Hematopoietic multipotent progenitor cell treated with erythropoietin and hydrocortisone succinate and interleukin-3 and kit ligand, for 15 days (in vitro differentiated cells): ENCODE measurements at places on chromosomes 2 and 18.

DNA sequence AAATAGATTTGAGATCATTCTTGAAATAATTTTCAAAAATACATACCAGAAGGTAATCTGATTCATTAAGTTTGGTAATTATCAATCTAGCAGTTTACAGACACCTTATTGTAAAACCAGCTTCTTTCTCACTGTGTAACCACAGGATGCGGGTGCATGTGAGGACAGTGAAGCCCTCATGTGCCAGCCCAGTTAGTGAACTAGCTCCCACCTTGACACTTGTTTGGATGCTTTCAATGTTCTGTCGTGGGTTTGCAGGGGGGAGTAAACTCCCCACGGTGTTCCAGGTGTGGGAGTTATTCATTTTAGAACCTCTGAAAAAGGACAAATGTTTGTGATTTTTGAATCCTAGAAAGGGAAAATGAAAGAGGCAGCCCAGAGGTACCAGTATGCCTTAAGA, 59.0 kb downstream of the WDSUB1 start:
- no peak for DNase-seq

DNA sequence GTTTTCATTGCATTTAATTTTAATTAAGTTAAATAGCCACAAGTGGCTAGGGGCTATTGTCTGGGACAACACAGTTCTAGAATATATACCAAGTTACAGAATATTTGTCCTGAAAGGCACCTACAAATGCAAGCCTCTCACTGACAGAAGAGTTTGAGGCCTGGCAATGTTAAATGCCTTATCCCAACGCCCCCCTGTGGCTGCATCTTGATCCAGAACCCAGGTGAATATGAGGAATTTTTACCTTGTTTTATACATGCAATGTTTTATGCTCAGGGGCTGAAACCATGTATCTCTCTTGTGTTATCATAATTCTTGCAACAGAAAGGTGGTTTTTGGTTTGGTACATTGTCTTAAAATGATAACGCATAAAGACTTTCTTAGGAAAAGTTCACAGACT, 71.8 kb upstream of the SEC11C start:
- DNase-seq = no peak

GRCh38 chr2:27133195-27133875, 1.1 kb downstream of the PREB start:
- DNase-seq = peak; percentile 17

DNA sequence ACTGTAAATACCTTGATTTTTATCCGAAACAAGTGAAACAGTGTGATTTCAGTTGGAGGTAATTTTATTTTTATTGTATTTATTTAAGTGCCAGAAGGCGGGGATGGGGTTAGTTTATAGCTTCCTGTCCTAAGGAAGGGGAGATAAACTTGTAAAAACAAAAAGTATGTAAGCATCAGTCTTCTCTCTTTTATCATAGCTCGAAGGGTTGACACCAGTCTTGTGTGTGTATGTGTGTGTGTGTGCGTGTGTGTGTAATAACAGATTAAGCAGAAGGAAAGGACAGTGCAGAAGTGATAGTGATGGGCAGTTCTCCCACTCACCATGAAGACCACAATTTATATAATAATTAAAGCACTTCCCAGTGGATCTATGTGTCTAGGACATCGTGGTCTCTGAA, 793.3 kb downstream of the PLCL1 start:
- no peak for DNase-seq

GRCh38 chr2:206798000-206798399, 32.6 kb downstream of the FASTKD2 start:
- no peak for DNase-seq

DNA sequence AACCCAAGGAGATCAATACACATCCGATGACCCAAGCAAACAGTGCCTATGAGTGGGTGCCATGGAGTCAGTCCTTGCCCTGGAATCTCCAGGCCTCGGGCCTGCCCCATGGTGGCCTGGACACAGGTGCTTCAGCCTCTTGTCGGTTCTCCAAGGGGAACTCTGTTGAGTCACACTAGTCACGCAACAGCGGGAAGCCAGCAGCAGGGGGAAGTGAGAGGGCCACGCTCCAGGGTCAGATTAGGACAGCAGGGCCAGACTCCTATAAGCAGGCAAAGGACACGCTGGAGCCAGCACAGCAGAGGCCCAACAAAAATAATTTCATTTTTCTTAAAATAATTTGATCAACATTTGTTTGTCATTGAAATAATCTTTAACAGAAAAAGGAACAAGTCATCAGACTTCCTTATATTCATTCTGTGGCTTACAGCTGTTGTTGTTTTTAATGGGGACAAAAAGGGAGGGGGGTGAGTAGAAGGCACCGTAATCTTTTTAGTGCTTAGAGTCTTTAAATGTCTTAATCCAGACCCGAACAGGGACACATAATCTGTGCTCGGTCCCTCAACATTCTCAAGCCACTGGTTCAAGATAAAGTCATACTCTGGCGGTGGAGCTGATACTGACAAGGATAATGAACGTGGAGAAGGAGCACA, 16.4 kb upstream of the ARMC9 start:
- DNase-seq = no peak

GRCh38 chr2:112728378-112729175, 7.8 kb downstream of the NT5DC4 start:
- no peak for DNase-seq

DNA sequence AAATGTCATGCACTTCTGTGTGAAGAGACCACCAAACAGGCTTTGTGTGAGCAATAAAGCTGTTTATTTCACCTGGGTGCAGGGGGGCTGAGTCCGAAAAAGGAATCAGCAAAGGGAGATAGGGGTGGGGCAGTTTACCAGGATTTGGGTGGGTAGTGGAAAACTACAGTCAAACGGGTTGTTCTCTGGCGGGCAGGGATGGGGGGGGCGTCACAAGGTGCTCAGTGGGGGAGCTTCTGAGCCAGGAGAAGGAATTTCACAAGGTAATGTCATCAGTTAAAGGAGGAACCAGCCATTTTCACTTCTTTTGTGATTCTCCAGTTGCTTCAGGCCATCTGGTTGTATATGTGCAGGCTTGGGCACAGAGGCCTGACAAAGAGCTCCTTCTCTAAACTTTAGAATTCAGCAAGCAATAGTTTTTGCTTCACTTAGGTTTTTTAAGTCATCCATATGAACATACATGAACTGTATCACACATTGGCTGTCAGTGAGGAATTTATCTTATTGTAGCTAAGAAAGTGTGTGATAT, 17.5 kb upstream of the ALPK2 start:
- no peak for DNase-seq

- DNase-seq = no peak
Observed at GRCh38 chr18:77985526-77986281, 736.1 kb downstream of the GALR1 start.

- no peak for DNase-seq
Observed at GRCh38 chr2:138474100-138474825, 27.3 kb upstream of the SPOPL start.

DNA sequence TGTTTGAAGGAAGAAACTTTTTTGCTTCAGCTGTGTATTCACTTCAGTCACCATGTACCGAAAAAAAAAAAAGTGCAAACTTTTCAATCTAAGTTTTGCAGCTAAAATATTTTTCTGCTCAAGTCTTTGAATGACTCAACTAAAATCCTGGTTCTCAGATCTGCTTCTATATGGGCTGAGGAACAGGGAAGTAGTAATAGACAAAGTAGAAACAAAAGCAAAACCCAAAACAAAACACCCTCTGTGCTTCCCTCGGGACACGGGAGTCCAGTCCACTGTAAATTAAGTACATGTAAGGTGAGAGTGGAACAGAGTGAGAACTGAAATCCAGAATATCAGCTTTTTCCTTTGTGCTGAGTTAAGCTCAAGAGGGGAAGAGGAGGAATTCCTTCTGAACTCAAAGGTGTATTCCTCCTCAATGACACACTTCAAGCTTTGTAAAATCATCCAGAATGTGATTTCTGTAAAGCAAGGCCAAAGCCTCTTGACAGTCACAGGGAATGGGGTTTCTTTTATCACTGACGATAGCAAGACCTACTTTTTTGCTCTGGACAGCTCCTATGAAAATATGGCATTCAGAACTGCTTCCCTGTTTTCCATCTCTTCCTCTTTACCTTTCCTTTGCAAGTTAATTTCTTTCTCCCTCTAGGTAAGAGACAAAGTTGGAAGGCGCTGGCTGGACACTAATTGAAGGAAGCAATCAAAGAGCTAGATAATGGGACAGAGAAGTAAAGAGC, 433.5 kb upstream of the MMADHC start:
- DNase-seq = no peak

GRCh38 chr2:222977121-222977520, 74.9 kb upstream of the KCNE4 start:
- DNase-seq = no peak

DNA sequence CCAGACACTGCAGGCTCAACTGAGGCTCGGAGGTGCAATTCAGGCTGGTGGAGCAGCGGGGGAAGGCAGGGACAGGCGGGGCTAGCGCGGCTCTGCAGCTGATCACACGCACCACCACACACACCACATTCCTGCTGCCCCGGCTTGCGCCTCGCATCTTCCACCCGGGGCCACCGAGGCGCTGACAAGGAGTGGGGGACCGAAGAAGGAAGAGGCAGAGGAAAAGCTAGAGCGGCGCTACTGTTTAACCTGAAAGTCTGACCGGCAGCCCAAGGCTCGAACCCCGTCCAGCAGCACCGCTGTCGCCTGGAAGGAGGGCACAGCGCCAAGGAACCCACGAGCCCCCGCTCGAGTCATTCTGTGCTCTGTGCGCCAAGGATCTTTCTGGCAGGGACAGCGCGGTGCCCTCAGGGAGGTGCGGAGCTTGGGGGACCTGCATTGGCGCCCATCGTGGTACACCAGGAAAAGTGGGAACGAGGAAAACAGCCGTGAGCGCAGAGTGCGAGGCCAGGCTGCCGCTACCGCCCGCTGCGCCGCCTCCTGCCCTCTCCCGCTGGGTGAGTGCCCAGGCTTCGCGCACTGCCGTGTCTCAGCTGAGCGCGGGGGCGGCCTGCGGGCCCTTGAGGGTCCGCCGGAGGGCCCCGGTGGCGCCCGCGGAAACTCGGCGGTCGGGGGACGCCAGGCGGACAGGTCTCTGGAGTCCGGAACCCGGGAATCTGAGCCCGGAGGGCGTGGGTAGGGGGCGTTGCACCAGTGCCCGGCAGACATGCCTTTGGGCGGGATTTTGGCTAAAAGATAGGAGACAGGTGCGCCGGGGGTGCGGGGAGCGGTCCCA, 860 bp upstream of the KCNJ3 start:
- no peak for DNase-seq

DNA sequence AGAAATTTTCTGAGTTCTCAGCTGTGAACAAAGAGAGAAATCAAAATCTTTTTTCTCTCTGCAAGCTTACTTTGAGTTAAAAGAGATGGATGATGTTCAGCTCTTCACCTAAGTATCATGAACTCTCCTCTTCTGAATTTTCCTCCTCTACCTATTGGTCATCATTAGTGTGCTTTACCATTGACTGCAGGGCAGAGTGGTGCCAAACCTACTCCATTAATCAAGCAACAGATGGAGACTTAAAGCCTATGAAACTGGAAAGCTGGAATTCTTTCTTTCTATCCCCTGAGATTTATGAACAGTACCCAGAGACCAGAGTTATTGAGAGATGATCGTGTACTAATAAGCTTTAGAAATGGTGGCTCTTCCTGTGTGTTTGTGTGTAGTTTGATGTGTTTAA, 31.3 kb upstream of the LINC00305 start:
- no peak for DNase-seq

- no peak for DNase-seq
Observed at GRCh38 chr2:109174626-109175349, 45.8 kb downstream of the SH3RF3 start.

- DNase-seq = no peak
Observed at GRCh38 chr18:53033128-53033527, 693.1 kb downstream of the DCC start.

DNA sequence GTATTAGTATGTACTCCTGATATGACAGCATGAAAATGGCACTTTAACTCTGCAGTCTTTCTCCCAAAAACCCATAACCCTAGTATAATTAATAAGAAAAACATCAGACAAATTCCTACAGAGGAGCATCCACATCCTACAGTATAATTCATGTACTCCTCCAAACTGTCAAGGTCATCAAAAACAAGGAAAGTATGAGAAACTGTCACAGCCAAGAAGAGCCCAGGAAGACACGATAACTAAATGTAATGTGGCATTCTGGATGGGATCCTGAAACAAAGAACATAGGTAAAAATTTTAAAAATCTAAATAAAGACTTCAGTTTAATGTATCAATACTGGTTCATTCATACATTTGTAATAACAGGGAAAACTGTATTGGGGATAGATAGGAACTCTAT, 88.2 kb downstream of the SLC66A3 start:
- no peak for DNase-seq

DNA sequence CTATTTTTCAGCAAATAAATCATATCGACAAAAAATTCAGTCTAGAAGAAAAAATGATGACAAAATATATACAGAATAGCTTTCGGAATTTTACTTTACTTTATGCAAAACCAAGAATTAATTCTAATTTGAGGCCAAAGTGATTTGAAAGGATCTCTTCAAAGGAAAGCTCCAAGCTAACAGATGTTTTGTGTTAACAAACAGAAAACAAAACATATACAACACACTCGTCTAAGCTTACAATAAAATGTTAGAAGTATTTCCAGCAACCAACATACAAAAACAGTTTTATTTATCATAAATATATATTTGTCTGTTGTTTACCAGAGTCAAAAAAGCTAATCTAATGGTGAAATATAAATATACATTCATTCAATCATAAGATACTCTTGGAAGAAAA, 118.1 kb upstream of the CHRNA1 start:
- DNase-seq = no peak

GRCh38 chr2:118309257-118309945, 221.1 kb downstream of the INSIG2 start:
- DNase-seq = no peak

DNA sequence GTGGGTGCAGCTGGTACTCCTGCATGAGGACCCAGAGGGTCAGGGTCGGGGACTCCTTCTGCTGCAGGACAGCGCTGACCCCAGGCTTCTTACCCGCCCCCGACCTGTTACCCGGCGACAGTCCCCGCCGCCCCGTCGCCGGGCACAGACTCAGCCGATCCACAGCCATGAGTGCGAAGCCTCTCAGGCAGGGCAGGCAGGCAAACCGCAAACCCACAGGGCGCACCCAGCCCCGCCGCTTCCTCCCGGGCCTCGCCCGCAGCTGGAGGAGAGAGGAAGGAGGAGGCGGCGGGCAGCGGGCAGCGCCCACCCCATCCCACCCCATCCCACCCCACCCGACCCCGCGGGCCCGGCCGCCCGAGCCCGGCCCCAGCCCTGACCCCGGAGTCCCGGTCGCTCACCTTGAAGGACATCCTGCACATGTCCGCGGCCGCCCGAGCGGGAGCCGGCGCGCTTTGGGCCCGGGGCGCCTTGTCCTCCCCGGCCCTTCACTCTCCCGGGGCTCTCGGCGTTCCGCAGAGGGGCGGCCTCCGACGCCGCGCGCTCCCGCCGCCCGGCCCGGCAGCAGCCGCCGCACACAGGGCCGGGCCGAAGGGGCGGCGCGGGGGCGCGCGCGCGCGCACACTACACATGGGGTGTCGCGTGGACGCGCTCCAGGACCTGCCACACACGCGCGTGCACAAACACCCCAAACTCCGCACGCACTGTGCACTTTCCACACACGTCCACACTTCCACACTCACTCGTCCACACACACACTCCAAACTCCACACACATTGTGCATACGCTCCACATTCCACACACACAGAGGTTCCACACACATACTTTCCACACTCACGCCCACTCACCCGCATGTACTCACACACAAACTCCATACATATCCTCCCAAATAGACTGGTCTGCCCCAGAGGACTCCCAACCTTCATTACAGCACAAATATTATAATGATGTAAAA, at the start of gene ANKRD29:
Gene ANKRD29, minus strand, starts transcription at position 603 of the 955 bp plus-strand sequence. Its CDS starts 181 bp downstream, at position 422.
- no peak for DNase-seq
